HFFc6 (cell line): ENCODE measurements at places on chromosomes 4 and X.
A peak's percentile ranks its signal among the peaks of the same experiment; 100 is the strongest.

- DNase-seq = peak; percentile 49
Measured at GRCh38 chrX:118519411-118520215, 24.0 kb downstream of the DOCK11 start.

GRCh38 chrX:131262200-131262599 is 26.9 kb downstream of the IGSF1 start:
- no peak for DNase-seq

- no peak for DNase-seq
Measured at GRCh38 chrX:5180135-5180741, 1048.4 kb downstream of the NLGN4X start.

GRCh38 chr4:150297861-150298474 is 219.7 kb downstream of the DCLK2 start:
- peak; percentile 56 for DNase-seq

GRCh38 chr4:38957261-38957815 is 74.9 kb downstream of the TMEM156 start:
- no peak for DNase-seq

DNA sequence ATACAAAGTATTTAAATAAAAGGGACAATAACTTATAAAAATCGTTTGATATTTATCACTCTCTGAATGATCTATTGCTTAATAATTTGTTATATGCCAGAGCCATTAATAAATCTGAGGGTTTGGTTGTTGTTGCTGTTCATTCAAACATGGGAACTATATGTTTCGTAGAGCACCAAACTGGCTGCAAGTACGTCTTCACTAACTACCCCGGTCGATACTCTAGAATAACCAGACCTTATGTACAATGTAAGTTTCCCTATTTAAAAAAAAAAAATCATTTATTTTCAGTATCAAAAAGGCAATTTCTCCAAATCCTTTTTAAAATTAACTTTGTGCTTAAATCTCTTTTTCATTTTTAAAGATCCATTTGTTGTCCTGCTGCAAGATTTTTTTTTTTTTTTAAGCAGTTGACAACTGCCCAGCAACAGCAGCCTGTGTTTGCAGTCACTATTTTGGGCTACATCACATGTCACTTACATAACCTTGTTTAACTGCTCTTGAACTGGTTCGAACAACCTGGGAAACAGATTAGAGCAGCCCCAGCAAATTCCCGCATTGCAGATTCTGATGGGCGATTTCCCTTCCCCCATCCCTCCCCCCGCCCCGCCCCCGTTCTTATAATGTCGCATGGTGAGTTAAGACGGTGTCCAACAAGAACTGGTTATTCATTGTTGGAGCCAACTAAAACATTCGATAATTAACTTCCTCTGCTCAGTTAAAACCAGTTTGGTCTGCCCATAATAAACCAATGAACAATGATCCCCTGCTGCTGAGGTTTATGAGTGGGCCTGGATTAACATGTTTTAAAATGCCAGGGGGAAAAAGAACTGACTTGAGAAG is 238.9 kb downstream of the NR3C2 start:
- no peak for DNase-seq

DNA sequence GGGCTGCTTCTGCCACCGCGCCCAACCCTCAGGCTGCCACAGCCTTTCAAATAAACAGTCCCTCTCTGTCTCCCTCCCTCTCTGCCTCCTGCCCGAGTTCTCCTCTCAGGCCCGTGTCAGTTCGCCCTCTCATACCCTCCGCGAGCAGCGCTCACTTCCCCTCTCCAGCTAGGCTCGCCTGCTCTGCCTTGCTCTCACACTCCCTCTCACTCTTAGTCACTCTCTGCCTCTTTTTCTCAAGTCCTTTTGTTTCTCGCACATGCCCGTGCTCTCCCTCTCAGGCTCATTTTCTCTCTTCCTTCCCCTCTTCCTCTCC is 3.2 kb downstream of the EFNB1 start:
- peak; percentile 67 for DNase-seq
